ENCODE measurements at places on chromosomes 16 and 17.

- DNase-seq = no peak
These were observed 17.6 kb upstream of the NKD1 start for GRCh38 chr16:50530277-50531236.

- DNase-seq = no peak
These were observed 5.3 kb upstream of the DNAH2 start for GRCh38 chr17:7712111-7712771.

GRCh38 chr17:75009139-75009724 is 3.2 kb upstream of the MRPL58 start:
- DNase-seq = no peak

DNA sequence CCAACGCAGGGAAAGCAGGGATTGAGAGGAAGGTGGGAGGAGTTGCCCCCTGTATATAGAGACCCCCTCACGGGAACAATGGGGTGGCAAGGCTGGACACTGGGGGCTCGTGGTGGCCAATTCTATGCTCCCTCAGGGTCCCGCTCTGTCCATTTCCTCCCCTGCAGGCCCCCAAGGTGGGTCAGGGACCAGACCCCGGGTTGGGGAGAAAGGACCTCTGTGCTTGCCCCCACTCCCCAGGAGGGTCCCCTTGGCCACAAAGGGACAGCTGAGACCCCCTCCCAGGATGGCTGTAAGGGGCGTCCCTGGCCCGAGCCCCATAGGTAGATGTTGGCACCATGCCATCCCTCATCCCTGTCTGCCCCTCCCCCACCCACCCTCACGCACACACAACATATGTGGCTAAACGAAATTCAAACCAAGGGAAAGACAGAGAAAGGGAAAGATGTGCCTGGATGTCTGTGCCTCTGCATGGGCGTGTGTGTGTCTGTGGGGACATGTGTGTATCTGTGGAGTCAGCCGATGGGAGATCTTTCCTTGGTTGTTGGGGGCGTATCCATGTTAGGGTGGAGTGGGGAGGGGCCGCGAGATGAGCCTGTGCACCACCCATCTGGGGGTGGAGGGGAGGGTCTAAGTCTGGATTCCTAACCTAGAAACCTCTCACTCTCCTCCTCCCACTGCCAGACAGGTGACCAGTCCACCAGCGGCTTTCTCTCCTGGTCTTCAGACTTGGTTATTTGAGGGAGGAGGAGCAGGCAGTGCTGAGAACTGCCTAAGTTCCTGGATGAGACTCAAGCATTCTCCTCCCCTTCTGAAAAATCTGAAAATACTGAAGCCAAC is 642 bp upstream of the NEUROD2 start:
- DNase-seq = no peak

- DNase-seq = no peak
These were observed 260.2 kb downstream of the GRIN2A start for GRCh38 chr16:9921997-9922396.

DNA sequence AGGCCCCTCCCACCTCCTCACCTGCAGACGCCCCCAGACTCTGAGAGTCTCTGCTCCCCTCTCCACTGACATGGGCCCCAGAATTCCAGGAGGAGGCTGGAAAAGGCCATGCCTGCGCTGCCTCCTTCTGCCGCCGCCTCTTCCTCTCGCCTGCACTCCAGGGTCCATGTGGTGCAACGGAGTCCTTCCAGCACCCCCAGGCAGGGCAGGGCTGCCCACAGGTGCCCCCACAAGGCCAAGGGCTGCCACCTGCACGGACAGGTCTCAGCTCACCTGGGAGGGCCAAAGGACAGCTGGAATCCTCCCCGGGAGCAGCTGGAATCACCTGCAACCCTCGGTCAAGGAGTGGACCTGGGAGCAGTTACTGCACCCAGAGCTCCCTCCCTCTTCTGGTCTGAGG is 194.9 kb downstream of the RBFOX3 start:
- no peak for DNase-seq

DNA sequence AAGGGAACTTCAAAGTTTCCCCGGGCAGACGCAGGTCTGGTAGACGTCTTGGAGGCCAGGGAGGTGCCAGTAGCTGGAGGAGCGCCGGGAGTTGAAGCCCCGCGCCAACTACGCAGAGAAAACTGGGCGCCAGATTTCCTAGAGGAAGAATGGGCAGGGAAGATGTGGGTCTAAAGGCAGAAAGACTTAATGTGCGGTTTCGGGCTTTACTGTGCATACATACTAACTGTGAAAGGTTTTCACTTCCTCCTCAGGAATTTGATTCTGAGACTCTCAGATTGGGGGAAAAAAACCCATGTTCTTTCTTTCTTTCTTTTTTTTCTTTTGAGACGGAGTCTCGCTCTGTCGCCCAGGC is 331 bp upstream of the ZNF287 start:
- DNase-seq = no peak

- no peak for DNase-seq
These were observed 19.7 kb downstream of the MOSMO start for GRCh38 chr16:22027633-22028032.

GRCh38 chr16:88444826-88445582 is 8.1 kb upstream of the ZFPM1 start:
- no peak for DNase-seq

- DNase-seq = peak; percentile 40
These were observed 594 bp downstream of the MAPK8IP3 start for GRCh38 chr16:1706386-1707192.

- DNase-seq = no peak
These were observed 63.2 kb upstream of the TRAP1 start for GRCh38 chr16:3780570-3780969.

GRCh38 chr17:35906191-35906925 is 24.2 kb downstream of the RDM1 start:
- DNase-seq = no peak

GRCh38 chr17:36000732-36001109 is 632 bp downstream of the CCL15 start:
- DNase-seq = no peak

DNA sequence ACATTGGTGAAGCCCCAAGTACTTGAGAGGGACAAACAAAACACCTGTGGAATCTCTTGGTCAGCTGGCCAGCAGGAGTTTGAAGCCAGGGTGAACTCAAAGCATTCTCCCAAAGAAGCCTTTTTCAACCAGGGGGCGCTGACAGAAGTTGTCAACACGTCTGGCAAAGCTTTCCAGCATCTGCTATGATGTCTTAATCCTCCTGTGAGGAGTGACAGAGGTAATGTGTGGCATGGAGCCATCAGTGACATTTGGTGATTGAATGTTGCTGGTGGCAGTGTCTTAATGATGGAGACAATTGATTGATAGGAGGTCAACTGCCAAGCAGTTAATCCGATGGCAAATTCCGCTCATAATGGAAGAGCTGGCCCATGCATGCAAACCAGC is 257.6 kb upstream of the HSBP1 start:
- DNase-seq = no peak

GRCh38 chr17:19399750-19400450 is 11.1 kb upstream of the RNF112 start:
- DNase-seq = no peak

DNA sequence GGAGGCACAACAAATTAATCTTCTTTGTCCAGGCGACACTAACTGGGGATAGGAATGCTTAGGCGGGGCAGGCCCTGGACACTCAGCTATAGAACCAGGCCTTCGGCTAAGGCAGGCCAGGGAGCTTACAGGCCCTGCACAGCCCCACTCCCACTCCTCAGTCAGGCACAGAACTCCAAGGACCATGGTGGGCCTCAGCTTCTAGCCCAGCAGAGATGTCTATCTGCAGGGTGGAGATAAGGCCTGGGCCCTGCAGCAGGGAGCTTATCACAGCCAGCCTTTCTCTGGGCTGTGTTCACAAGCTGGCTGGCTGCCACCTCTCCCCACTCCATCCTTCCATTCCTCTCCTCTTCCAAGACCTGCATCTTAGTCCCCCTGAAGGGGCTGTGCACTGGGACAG is 68.1 kb downstream of the TMEM132E start:
- DNase-seq = no peak

DNA sequence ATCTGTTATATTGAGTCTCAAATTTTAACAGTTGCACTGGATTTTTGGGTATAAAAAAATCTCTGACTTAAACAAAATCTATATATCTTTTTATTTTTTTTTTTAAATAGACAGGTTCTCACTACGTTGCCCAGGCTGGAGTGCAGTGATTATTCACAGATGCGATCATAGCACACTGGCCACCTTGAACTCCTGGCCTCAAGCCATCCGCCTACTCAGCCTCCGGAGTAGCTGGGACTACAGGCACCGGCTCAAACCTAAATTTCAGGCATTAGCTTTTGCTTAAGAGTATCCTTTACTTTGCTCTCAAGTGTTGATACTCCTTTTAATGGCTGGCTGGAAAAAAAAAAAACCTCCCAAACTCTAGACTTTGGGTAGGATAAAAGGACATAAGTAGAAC is 61.6 kb downstream of the RPGRIP1L start:
- DNase-seq = no peak

DNA sequence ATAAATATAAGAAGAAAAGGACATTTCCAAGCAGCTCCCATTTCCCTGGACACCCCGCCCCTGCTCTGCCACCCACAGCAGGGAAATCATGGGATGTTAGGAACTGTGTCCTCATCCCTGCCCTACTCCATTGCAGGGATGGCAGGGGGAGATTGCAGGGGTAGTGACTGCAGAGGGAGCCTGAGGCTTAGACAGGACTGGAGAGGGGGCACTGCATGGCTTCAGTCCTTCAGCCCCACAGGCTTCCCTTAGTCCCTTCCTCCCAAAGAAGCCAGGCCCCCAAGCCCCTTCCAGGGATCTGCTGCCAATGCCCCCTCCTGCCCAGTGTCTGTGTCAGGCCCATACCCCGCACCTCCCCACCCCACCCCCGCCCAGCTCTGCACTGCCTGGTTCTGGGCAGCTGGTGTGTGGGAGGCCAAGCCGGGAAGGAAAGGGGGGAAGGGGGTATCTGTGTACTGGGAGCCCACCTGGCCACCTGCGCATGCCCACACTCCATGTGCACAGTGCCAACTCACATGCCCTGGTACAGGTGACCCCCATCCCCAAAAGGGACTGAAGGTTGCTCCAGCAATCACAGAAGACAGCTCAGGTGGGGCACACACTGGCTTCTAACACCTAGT is 3.3 kb downstream of the RUNDC3A start:
- no peak for DNase-seq

- DNase-seq = no peak
These were observed 10.6 kb upstream of the SUZ12 start for GRCh38 chr17:31926100-31926729.

DNA sequence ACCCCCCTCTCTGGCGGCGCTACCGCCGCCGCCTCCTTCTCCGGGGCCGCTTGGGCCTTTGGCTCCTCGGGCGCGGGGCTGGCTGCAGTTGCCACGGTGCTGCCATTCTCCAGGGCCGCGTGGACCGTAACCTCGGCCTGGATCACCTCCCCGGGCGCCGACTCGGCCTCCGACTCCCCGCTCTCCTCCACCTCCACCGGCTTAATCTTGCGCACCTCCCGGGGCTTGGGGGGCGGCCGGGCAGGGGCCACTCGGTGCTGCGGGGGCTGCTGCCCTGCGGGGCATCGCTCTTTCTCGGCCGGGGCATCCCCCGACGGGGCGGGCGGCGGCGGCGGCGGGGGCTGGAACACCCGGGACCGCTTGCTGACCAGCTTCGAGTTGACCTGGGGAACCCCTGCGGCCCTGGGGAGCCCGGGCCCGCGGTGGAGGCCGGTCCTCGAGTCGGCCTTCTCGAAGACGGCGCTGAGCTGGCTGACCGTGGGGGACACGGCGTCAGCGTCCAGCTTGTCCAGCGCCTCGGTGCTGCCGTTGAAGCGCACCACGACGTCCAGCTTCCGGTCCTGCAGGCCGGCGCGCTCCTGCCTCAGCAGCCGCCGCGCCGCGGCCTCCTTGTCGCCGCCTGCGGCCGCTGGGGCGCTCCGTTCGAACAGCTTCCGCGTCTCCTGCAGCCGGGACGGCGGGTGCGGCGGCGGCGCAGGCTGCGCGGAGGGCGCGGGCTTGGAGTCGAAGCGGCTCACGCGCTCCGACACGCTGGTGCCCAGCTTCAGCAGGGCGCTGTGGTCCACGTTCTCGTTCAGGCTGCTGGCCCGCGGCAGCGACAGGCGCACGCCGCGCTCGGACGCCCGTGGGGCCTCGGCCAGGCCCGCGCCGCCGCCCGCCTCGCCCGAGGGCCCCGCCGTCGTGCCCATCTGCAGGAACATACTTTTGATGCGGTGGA is 792 bp downstream of the PPP1R9B start:
- peak; percentile 43 for DNase-seq

DNA sequence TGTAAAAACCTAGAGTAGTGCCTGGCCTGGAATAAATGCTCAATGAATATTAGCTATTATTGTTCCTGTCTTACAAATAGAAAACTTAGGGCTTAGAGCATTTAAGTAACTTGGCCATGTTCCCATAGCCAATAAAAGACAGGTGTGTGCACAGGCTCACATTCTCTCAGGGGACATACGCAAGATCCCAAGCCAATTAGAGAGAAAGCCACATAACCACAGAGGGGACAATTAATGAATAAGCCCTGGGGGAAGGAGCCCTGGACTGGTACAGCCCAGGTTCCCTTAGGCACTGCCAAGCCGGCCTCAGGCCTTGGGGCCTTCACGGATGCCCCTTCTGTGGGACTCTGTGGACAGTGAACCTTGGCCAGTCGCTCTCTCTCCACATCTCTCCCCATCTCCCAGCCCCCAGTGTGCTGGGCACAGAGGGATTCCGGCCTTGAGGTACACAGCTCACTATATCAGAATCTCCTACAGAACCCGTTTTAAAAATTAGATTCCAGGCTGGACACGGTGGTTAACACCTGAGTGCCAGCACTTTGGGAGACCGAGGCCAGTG is 27.3 kb upstream of the ABCC12 start:
- no peak for DNase-seq

- no peak for DNase-seq
These were observed 10.6 kb downstream of the ATP6V0D1 start for GRCh38 chr16:67470359-67470758.

- DNase-seq = no peak
These were observed 13.7 kb upstream of the TAT start for GRCh38 chr16:71590584-71590983.

DNA sequence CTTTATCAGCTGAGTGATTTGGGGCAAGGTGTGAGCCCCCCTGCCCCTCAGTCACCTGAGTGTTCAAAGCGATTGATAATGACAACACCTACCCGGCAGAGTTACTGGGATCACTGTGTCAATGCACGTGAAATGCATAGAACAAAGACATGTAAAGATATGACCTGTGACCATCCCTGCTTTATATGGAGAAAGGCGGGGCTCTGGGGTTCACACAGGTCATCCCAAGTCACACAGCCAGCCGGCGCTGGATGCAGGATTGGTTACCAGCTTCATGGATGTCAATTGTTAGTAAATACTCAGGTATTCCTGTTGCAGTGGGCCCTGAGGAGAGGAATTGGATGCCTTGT is 64.4 kb downstream of the CRISPLD2 start:
- no peak for DNase-seq

DNA sequence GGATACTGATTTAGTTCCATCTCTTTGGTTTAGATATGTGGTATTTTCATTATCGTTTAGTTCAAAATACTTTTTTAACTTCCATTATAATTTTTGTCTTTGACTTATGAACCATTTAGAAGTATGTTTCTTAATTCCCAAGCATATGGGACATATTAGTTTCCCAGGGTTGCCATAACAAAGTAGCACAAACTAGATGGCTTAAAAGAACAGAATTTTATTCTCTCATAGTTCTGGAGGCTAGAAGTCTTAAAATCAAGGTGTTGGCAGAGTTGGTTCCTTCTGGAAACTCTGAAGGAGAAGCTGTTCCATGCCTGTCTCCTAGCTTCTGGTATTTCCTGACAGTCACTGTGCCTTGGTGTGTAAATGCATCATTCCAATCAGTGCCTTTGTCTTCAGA is 291.5 kb upstream of the AXIN2 start:
- DNase-seq = no peak
